Activated CD4-positive, CD25-positive, alpha-beta regulatory T cell (primary cell): ENCODE measurements at places on chromosomes 16 and 17.
A peak's percentile ranks its signal among the peaks of the same experiment; 100 is the strongest.

GRCh38 chr17:77704048-77704815 lies 254.3 kb upstream of the TNRC6C start:
- no peak for DNase-seq

GRCh38 chr17:2179615-2180295 lies 123.8 kb downstream of the SMG6 start:
- no peak for DNase-seq

DNA sequence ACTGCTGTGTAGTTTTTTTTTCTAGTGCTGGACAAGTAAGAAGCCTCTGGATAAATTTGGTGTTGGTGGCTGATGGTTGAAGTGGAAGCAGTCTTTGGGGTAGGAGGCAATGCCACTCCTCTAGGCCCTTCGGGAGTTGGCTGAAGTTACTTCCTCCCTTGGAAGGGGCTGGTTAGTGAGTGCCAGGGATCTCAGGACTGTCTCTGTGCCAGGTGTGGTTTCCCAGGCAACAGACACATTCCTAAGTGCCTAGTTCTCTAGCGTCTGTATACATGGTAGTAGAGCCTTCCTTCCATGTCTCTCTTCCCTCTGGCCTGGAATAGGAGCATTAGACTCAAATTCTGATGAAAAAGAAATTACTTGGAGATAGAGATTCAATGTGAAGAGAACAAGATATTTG lies 15.3 kb downstream of the TMEM98 start:
- DNase-seq = no peak

- no peak for DNase-seq
Observed at GRCh38 chr17:1730326-1731193, 6.1 kb downstream of the WDR81 start.

DNA sequence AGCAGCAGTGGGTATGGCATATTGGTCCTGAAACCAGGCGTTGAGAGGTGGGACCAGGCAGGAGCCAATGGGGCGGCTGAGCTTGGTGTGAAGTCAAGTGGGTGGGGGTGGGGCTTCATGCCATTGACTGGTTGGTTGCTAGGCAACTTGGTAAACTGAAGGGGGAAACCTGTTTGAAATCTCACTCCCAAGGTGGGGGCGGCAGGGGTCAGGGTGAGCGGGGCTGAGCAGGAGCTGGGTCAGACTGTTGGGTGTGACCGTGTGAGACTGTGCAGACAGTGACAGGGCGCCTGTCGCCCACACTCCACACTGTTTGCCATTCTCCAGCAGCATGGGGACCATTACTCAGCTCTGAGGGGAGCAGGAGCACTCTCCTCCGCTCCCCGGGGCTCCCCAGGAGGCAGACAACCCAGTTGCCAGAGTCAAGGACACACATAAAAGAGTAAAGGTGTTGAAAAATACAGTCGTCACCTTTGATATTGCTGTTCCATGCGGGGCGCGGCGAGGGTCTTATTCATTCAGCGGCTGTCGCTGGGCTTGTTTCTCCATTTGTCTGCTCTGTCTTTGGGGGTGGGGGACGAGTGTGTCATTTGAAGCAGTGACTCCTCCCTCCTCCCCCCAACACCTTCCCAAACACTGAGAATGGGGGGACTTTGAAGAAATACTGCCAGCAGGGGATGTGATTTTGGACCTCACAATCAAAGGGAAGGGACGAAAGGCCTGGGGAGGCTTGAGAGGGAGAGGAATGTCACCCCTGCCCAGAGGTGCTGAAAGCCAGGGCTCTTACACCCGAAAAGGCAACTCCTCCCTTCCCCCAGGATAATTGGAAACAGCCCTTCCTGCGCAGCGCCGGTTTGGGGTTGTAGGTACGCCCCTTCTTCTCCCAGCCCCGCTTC lies 1.2 kb upstream of the EFNB3 start:
- DNase-seq = no peak

GRCh38 chr17:41786227-41787020 lies at the start of gene JUP:
Gene JUP, minus strand, starts transcription at chr17:41786711. Its CDS starts 14,857 bp downstream, at chr17:41771854.
- peak; percentile 66 for DNase-seq

- DNase-seq = no peak
Observed at GRCh38 chr17:77916703-77917481, 41.6 kb upstream of the TNRC6C start.

DNA sequence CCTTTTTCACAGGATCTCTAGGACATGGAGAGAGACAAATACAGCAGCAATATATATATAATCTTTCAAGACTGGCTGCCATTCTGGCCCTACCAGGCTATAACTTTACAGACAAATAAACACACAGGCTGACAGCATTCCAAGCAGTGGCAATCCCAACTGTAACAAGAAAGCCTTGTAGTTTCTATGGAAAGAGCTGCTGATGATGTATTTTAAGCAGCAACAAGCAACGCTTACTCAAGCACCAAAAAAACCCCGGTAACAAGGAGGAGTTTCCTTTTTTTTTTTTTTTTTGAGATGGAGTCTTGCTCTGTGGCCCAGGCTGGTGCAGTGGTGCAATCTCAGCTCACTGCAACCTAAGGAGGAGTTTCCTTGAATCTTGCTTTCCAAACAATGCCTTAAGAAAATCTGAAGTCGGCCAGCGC lies 23.2 kb downstream of the LSM12 start:
- DNase-seq = no peak

- DNase-seq = no peak
Observed at GRCh38 chr16:13781575-13782338, 138.2 kb upstream of the ERCC4 start.

DNA sequence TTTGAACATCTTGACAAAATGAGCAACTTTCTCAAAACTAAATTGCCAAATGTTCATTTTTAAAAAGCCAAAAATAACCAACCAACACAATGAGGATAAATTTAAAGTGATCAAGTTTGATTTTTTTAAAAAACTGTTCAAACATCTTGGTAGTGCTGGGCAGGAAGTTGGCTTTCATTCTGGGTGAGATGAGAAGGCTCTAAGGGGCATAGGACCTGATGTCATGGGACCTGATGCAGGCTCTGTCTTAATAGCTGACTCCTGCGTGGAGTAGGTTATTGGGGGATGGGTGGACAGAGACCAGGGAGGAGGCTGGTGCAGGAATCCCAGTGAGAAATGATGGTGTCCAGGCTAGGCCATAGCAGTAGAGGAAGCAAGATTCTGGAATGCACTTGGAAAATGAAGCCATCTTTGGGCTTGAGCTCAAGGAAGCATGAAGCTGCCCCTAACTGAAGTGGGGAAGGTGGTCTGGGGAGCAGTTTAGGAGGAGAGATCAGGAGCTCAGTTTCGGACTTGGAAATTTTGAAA lies 20.4 kb downstream of the NLRC5 start:
- no peak for DNase-seq

DNA sequence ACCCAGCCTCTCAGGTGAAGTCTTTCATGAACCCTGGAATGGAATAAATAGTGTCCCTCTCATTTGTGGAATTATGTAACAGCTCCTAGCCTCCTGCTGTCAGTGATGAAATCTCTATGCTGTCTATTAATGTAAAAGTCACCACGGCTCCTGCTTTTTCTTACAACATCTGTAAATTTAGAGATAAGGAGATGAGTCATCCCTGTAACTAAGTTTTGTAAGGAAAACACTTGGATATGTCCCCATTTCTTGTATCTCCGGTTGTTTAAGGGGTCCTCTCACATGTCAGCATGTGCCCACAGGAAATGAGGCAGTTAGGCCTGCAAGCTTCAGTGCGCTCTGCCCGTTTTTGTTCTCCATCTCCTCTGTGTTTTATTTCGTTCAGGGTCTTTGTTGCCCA lies 2.8 kb upstream of the NAT9 start:
- DNase-seq = no peak

DNA sequence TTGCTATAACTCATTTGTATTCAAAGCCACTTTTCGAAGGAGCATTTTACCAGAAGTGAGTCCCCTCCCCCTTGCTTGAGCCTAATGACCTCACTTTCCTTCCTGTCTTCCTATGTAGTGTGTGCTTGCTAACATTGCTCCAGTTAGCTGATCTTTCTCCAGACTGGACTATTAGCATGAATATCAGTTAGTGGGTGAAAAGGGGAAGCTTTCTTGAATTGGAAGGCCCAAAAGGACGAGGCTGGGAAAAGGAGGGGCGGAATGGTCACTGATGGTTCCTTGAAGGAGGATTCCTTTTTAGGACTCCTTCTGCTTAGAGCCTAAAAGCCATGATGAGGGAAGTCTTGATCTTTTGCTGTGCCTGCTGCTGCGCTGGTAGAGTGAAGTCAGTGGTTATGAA lies 11.9 kb downstream of the MAP3K3 start:
- DNase-seq = no peak

- DNase-seq = no peak
Observed at GRCh38 chr17:63041722-63042121, 75.7 kb downstream of the TANC2 start.
